Activated naive CD8-positive, alpha-beta T cell treated with anti-CD3 and anti-CD28 coated beads for 36 hours (primary cell): ENCODE measurements at places on chromosomes 5 and 9. TPM values are rescaled to one million over a fixed set of nuclear protein-coding genes. Genes with fewer than 3 reads are reported as not detected.

The NXNL2 gene
- total RNA-seq: not detected

The PCDHA9 gene
- total RNA-seq: not detected

The LURAP1L gene
- total RNA-seq: not detected

The GCNT1 gene
- total RNA-seq: 4.3 TPM

The C5orf52 gene
- not detected for total RNA-seq

The ITGA1 gene
- 6.9 TPM for total RNA-seq

The WDR38 gene
- not detected for total RNA-seq

The OCLN gene
- total RNA-seq: 0.40 TPM

The ADRB2 gene
- total RNA-seq: 0.23 TPM

The OTP gene
- total RNA-seq: not detected

The SH3GL2 gene
- not detected for total RNA-seq

The UBAP1 gene
- total RNA-seq: 36.8 TPM

The PDE6A gene
- not detected for total RNA-seq

The SAPCD2 gene
- 15.4 TPM for total RNA-seq

The RANBP3L gene
- 0.10 TPM for total RNA-seq

The ANKRD18B gene
- 0.14 TPM for total RNA-seq

The PHYHD1 gene
- 0.52 TPM for total RNA-seq

The SPOCK1 gene
- total RNA-seq: 0.12 TPM

The SHOC1 gene
- total RNA-seq: not detected

The SHISAL2B gene
- not detected for total RNA-seq

The OBP2B gene
- not detected for total RNA-seq

The CCL19 gene
- not detected for total RNA-seq

The FOXD4L6 gene
- not detected for total RNA-seq

The NIPSNAP3A gene
- 11.2 TPM for total RNA-seq

The CCDC192 gene
- total RNA-seq: not detected

The PCDHGB5 gene
- 0.26 TPM for total RNA-seq

The ARAP3 gene
- total RNA-seq: 5.7 TPM
